ENCODE measurements at places on chromosomes 12 and 14. TPM values are rescaled to one million over a fixed set of nuclear protein-coding genes. Genes with fewer than 3 reads are reported as not detected.

DNA sequence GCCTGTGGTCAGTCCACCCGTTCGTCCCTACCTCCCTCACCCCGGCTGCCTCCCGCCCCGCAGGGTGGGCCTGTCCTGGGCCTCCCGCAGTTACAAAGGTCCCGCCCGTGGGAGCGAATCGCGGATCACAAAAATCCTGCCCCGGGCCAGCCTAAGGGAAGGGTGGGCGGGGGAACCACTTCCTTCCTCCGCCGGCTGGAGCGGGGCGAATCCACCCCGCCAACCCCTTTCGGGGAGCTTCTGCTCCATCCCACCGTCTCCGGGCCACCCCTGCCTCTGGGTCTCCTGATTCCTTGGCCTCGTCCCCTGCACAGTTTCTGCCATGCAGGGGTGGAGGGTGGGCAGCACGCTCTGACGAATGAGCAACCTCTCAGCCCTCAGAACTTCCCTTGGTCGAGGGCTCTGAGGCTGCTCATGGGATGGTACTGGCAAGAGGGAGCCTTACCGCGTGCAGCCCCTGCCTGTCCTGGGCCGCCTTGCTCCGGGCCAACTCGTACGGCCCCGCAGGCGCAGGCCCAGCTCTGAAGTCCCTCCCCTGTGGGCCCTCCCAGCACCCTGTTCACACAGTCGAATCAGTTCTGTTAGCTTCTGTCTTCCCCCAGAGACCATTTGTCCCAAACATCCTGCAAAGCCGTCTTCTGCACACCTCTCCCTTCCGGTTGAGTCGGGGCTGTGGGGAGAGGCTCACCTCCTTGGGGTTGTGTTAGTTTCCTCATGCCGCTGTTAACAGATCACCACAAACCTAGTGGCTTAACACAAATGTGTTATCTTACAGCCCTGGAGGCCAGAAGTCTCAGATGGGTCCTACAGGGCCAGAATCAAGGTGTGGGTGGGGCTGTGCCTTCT lies 589 bp upstream of the HVCN1 start:
- peak; percentile 73 for DNase-seq

The CDH24 gene
- polyA plus RNA-seq: 12.5 TPM

- DNase-seq: no peak
Measured at GRCh38 chr14:100078997-100079725, 13.9 kb downstream of the EVL start.

DNA sequence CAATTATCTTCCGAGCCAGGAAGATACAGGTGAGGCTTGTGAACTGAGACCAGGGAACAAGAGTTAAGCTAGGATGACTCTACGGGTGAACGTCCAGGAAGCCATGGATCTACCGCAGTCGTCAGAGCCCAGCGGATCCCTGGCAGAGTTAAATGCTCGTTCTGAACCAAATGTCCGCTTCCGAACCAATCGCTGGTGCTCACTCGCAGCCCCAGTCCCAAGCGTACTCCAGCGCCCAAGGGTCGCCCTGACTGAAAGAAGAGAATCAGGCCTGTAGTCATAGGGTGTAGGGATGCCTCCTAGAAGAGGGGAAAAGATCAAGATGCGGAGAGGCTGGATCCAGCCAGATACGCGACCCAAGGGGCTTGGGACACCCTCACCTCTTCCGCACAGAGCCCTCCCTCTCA lies 283 bp downstream of the VIPAS39 start:
- no peak for DNase-seq

- no peak for DNase-seq
Measured at GRCh38 chr14:23310546-23310945, 3.9 kb downstream of the BCL2L2 start.

The KCNMB4 gene
- polyA plus RNA-seq: 23.5 TPM

GRCh38 chr12:29216266-29216665 lies 67.2 kb downstream of the FAR2 start:
- DNase-seq: no peak

GRCh38 chr12:94586589-94587259 lies 63.6 kb downstream of the TMCC3 start:
- no peak for DNase-seq

GRCh38 chr12:101642115-101643067 lies 47.6 kb downstream of the MYBPC1 start:
- no peak for DNase-seq

DNA sequence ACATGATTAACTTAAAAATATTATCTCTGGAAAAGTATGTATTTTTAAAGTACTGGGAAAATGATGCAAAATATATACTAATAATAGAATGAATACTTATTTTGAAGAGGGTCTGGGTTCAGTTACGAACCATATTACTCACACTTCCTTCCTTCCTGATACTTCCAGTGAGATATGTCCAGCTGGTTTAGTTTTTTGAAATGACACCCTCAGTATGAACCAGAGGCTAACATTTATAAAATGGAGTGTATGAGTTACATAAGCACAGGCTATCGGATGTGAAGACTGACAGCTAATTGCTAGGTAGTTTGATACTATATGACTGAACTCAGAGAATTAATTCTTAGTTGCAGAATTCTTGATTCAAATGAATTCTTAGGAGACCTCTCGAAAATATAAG lies 122.9 kb downstream of the OTOGL start:
- no peak for DNase-seq

The AQP2 gene
- polyA plus RNA-seq: 0.16 TPM

DNA sequence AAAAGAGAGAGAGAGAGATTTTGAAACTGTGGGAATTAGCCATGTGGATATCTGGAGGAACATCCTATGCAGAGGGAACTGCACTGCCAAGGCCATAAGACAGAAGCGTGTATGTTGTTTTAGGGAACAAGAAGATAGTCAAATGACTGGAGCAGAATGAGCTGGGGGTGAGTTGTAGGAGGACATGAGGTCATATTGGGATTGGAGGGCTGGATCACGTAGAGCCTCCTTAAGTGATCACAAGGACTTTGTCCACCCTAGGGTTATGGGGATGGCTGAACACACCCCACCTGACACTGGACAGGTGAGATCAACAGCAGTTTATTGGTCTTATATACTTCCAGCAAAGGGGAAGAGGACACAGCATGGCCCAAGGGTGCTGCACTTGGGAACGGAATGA lies 8.2 kb upstream of the CGRRF1 start:
- no peak for DNase-seq

DNA sequence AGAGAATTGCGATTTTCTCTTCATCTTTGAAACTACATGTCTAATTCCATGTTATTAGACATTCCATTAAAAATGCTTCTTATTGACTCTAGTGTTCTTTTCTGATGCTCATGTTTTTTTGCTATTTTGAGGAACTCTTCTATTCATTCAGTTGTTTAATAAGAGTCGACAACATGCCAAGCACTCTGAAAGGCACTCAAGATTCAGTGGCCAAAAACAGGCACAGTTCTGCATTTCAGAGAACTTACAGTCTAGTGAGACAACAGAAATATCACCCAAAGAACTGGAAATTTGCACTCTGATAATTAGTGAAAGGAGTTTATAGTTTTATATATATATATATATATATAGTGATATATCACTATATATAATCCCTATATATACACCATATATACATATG lies 111.7 kb downstream of the TSHR start:
- no peak for DNase-seq

The TEAD4 gene
- 12.9 TPM for polyA plus RNA-seq

The ANO2 gene
- polyA plus RNA-seq: 3.8 TPM

- no peak for DNase-seq
Measured at GRCh38 chr14:79037593-79037992, 867.4 kb downstream of the NRXN3 start.

GRCh38 chr14:49622022-49622607 lies 1.5 kb downstream of the MGAT2 start:
- DNase-seq: no peak

DNA sequence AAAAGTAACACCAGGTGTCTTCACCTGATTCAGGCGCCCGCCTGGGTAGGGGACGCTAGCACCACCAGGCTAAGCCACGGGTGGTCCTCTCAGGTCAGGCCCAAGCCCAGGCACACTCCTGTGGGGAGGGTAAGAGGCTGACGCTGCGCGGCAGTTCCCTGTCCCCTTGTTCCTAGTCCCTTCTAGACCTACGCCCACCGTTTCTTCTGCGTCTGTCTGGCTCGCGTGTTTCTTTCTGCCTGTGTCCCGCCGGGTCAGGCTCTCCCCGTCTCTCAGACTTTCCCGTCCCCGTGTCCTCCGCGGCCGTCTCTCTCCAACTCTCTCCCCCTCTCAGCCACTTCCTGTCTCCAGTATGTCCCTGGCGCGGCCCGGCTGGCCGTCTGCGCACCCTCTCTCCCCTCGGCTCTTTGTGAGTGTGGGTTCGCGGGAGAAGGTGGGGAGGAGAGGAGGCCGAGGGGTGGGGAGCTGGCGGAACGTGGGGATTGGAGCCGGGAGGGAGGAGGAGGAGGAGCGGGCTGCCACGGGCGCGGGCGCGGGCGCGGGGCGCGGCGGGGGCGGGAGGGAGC lies 3.1 kb upstream of the TNS2 start:
- DNase-seq: peak; percentile 89

The SYNJ2BP gene
- 31.8 TPM for polyA plus RNA-seq

DNA sequence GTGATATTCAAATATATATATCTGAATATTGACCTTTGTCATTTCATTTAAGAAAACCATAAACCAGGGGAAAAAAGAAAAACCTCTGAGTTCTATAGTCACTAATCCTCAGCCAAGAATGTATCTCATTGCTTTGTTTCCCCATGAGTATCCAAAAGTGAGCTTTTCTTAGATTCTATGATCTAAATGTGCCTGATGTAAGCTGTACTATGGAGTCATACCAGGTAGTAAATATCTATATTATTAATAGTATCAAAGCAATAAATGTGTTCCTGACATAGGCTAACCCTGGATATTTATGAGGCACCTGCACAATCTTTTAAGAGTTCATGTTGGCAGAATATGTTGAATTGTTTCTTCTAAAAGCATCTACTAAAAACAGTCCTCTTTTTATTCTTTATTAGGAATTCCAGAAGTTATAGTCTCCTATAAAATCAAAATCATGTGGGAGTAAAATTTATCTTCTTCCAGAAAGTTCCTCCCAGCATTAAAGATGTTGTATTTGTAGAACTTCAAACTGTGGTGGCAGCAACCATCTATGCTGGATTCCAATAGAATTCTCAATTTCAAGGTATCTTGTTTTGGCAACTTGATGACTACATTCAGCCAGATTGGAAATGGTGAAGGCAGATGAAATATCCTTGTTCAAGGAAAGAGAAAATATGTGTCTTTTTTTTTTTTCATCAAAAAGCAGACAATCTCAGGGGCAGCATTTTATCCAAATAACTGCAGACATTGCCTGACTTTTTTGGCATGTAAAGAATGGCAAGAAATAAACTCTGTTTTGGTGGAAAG lies 139.7 kb upstream of the RASSF8 start:
- no peak for DNase-seq

- DNase-seq: no peak
Measured at GRCh38 chr14:53389202-53389601, 236.1 kb upstream of the DDHD1 start.

DNA sequence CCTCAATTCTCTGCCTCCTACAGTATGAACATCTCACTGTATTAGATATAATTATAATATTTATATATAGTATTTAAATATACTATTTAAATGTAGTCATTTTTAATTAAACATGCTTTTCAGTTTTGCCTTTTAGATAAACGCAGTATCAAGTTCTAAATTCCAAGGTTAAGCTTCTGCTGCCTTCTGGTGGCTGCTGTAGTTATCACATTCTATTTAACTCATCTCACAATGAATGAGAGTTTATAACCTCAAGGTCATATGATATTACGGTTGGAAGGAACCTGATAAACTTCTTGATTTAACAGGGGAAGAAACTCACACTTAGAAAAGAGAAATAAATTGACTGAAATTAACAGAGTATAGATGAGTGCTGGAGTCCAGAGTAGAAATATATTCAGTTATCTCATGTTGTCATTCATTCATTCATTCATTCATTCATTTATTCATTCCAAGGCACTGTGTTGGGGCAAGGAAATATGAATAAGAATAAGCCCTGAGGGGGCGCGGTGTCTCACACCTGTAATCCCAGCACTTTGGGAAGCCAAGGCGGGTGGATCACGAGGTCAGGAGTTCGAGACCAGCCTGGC lies 31.9 kb downstream of the GUCY2C start:
- DNase-seq: no peak

- DNase-seq: no peak
Measured at GRCh38 chr12:69935651-69936100, 110.6 kb downstream of the MYRFL start.

- DNase-seq: no peak
Measured at GRCh38 chr12:110071967-110072366, 23.6 kb upstream of the C12orf76 start.

- DNase-seq: no peak
Measured at GRCh38 chr12:102029141-102029540, 32.6 kb downstream of the WASHC3 start.

The P2RX2 gene
- polyA plus RNA-seq: 3.3 TPM

DNA sequence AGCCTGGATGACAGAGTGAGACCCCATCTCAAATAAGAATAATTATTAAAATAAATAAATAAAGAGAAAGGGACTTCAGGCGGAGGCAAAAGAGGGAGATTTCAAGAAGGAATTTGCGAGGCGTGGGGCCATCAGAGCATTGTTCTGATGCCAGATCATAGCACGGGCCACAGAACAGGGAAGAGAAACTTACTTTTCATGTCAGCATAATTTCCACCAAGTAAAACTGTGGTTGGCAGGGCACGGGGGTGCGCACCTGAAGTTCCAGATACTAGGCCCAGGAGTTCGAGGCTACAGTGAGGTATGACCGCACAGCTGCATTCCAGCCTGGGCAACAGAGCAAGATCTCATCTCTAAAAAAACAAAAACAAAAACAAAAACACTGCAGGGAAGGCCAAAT lies 11.0 kb upstream of the PLBD1 start:
- no peak for DNase-seq

The PLCZ1 gene
- 1.1 TPM for polyA plus RNA-seq

DNA sequence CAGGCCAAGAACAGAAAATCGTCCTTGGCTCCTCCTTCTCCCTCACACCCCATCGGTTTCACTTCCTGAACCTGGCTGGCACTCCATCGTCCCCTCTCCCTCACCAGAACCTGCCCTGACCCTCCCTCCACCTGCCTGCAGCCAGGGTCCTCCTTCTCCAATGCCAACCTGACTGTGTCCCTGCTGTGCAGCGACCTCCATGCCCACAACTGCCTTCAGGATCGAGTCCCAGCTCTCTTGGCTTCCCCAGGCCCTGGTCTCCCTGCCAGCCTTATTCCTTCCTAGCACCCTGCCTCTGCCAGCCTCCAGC lies 19.8 kb downstream of the HVCN1 start:
- DNase-seq: no peak

DNA sequence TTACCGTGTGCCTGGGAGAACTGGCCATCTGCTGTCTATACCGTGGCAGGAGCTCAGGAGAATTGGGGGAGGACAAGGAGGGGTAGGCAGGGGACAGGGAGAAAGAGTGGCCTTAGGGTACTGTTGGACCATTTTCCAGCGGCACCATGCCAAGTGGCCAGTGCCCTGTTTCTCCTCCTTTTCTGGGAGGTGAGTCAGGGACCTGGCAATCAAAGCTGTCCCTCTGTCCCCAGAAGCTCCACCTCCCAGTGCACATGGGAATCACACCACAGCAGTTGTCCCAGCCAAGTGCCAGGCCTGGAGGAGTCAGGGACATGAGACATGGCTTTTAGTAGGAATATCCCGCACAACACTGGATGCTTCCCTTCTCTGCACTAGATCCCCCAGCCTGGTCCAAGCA lies 118.0 kb downstream of the GCH1 start:
- DNase-seq: no peak

- no peak for DNase-seq
Measured at GRCh38 chr12:66235626-66236281, 46.7 kb downstream of the IRAK3 start.
